NCI-H2171 (cell line): ENCODE measurements at places on chromosomes 1 and 21.

GRCh38 chr1:31154000-31154631, 85.6 kb downstream of the NKAIN1 start:
- DNase-seq, result no peak

GRCh38 chr1:155123801-155124200, 3.9 kb upstream of the EFNA1 start:
- DNase-seq, result no peak

GRCh38 chr1:35558374-35559316, 1.0 kb downstream of the NCDN start:
- no peak for DNase-seq

GRCh38 chr1:41390166-41390565, 28.9 kb downstream of the FOXO6 start:
- DNase-seq, result peak; percentile 89

- DNase-seq, result no peak
These were observed 1.3 kb downstream of the TTLL7 start for GRCh38 chr1:83997631-83998030.

- no peak for DNase-seq
These were observed 16.7 kb downstream of the RGS4 start for GRCh38 chr1:163085904-163086268.

DNA sequence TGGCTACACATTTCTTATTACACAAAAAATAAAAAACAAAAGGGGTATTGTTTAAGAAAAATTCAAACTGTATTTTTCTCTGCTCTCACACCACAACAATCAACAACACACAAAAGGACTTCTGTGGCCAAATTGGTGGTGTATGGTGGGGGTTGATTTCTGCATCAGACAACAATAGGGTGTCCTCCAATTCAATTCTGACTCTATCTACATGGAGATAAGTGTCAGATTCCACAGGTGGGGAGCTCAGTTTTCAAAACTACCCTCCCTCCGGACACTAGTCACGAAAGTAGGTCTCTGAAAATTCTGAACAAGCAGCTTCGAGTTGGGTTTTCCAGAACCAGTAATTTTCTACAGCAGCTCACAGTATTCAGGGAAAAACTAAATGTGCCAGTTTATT, 744.9 kb upstream of the NCAM2 start:
- DNase-seq, result no peak

DNA sequence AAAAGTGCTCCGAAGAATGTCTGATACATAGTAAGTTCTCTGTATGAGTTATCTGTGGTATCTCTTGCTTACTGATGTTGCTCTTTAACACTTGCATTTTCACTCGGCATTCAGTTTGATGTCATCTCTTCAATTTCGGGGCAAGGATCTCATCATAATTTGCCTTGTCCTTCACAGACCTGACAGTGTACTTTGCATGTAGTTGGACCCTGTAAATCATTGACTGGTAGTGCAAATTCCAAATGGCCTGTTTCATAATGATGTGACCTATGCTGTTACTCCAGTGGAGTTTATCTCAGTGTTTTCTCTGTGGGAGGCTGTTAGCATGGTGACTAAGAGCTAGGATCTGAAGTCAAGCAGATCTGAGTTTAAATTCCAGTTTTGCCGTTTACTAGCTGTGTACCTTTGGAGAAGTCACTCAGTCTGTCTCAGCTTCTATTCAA, 34.2 kb upstream of the ABCD3 start:
- DNase-seq, result no peak

DNA sequence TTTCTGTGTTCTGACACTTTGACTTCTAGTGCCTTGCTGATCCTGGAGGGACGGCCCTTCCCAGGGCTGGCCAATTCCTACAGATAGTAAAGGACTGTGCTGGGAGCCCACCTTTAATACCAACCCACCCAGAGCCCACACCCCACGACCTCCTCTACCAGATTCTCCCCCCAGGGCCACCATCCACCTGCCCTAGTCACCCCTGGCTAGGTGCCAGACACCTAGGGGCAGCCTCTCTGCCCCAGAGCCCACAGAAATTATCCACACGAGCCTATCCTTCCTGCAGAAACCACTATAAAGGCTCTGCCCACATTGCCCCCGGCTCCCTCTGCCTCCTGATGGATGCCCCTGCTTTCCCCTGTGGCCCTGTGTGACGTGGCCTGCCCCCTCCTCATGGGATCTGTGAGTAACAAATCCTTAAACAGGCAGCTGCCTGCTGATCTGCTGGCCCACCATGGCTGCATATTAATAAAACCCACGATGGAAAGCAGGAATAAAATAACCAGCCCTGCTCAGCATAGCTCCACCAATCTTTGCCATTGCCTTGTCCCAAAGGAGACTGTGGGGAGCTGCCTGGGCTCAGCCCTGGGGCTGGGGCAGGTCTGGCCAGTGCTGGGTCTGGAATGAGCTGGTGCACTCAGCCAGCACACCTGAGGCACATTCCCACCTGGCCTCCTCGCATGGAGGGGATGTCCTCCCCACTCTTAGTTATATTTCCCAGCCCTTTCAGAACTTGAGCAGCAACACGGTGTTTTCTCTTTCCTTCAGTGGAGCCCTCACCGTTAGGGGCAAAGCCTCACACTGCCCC, 488.5 kb downstream of the NPHP4 start:
- DNase-seq, result no peak

DNA sequence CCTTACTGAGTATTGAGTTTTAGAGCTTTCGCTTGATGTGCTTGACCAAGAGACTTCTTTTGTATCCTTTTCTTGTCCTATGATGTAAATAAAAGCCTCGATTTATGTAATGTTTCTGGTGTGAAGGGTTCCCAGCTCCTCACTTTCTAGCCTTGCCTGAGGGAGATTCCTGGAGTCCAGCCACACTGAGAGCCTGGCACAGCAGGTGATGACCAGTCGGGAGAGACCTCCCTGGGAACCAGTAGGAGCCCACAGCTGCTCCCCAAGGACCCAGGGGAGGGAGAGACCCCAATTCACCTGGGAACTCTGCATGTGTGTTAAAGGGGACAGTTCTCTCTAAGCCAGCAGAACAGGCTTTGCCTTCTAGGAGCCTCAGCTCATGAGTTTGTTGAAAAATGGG, 8.9 kb downstream of the C1orf115 start:
- no peak for DNase-seq

- no peak for DNase-seq
These were observed 459.3 kb upstream of the ADAMTS5 start for GRCh38 chr21:27426196-27426595.

GRCh38 chr1:204420039-204421004, 8.7 kb upstream of the PPP1R15B start:
- peak; percentile 67 for DNase-seq

GRCh38 chr1:114152508-114153260, 985 bp downstream of the SYT6 start:
- DNase-seq, result peak; percentile 46

- DNase-seq, result no peak
These were observed 17.1 kb upstream of the CCDC190 start for GRCh38 chr1:162878000-162878596.

- DNase-seq, result no peak
These were observed 11.0 kb upstream of the ZNF691 start for GRCh38 chr1:42835422-42835821.

DNA sequence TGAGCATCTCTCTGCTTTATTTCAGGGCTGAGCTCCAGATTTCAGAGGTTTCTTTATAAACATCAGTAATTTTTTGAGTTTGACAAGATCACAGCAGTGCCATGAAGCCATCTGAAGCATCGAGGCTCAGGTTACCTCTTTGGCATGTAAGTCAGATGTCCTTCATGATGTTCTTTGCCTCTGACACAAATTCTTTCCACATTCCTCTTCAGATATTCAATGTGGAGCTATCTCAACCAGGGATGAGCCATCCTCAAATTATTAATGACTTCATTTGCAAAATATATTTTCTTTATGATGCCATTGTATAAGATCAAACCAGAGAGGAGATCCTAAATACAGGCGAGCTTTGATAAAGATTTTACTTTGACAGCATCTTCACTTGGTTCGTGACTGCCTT, 256.7 kb downstream of the COL11A1 start:
- DNase-seq, result no peak

- no peak for DNase-seq
These were observed 544.2 kb downstream of the RWDD3 start for GRCh38 chr1:95778217-95778616.

- DNase-seq, result no peak
These were observed 17.0 kb downstream of the MRAP start for GRCh38 chr21:32315511-32316281.

GRCh38 chr1:39491146-39491921, at the start of gene BMP8A:
TSS of gene BMP8A (plus strand) at chr1:39491636. CDS start at chr1:39491992, 356 bp downstream.
- peak; percentile 82 for DNase-seq

- DNase-seq, result no peak
These were observed 188.5 kb downstream of the SLC45A1 start for GRCh38 chr1:8506456-8506855.

GRCh38 chr1:185681034-185681633, 53.1 kb upstream of the HMCN1 start:
- DNase-seq, result peak; percentile 14

- DNase-seq, result no peak
These were observed 168.2 kb downstream of the RASAL2 start for GRCh38 chr1:178262120-178262500.

- peak; percentile 30 for DNase-seq
These were observed 28.3 kb downstream of the SCP2 start for GRCh38 chr1:52955129-52955970.

DNA sequence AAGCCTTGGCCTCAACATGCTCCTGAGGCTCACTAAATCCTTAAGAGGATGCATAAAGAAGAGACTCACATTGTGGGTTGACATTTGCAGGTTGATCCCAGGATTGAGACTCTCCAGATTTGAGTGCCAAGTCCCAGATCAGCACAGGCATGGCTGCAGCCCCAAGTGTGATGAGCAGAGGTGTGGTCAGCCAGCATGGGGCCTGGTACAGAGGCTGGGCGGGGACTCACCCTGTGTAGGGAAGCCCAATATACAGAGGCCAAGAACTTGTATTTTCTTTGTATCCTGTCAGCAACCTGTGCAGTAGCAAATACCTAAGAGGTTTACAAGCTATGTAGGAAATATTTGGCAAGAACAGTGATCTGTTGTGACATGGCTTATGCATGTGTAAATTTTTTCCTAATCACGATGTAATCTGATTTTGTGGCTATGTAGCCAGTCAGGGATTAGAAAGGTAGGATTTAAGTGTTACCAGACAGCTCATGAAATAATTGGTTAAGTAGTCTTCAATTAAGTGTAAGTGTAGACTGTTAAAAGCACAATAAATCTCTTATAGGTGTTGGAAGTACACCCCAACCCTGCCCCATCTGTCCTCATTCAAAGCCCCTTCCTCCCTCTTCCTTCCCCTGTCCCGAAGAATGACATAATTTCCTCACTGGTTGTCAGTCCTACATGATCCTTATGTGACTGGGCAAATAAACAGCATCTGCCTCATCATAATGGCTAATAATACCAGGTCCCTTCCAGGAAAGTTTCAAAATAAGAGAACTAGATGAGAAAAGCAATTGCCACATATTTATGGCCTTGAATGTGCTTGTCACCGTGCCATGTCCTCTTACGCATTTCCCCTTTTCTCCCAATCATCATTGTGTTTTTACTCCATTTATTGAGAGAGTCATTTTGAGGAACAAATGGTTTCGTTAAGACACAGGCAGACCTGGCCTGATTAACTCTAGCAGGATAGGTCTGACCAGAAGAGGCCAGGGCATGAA, 120.9 kb downstream of the HLX start:
- no peak for DNase-seq

GRCh38 chr1:21894034-21894881, 42.9 kb downstream of the HSPG2 start:
- DNase-seq, result no peak

DNA sequence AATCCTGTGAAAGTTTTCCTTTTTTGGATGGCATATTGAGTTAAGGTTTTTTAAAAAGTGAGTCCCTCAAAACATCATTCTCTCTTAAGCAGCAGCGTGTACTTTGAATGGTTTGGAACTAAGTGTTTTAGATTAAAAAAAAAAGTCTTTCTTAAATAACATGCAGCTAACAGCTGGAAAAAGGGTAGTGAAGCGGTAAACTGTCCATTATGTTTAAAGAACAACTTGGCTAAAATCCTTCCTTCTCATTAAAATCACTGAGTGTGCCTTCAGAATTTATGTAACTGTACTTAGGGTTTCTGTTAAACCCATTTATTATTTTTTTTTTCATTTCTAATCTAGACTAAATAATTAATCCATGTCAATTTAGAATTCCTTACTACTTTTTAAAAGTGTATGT, 254.2 kb upstream of the ADAMTS5 start:
- DNase-seq, result no peak

- no peak for DNase-seq
These were observed 1.8 kb downstream of the ATP2B4 start for GRCh38 chr1:203628201-203629015.

DNA sequence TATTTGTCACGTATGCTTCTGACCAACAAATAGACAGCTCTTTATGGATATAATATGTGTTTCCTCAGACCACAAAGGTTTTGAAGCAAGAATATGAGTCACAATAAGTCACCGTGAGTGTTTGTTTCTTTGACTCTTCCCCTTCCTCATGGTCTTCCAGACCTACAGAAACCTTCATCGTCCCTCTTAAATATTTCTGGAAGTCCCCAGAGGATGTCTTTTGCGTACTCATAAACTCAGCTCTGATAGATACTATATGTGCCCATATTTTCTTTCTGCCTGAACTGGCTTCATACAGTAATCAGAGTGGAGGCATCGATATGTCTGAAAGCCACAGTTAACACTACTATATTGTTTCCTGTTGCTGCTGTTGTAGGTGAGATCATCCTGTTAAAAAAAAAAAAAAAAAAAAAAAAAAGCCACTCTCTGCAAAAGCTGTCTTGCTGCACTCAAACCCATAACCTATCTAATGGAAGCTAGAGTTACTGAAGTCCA, 38.4 kb downstream of the ADAMTS1 start:
- DNase-seq, result no peak

GRCh38 chr1:224544346-224545110, 71.6 kb upstream of the CNIH3 start:
- no peak for DNase-seq

DNA sequence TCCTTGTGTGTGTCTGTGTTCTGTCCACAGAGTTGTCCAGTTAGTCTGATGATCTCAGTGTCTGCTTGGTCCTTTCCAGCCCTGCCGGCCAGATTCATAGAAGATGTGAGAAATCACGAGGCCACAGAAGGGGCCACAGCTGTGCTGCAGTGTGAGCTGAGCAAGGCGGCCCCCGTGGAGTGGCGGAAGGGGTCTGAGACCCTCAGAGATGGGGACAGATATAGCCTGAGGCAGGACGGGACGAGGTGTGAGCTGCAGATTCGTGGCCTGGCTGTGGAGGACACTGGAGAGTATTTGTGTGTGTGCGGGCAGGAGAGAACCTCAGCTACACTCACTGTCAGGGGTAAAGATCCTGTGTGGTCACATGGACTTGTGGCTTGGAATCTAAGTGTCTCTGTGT, 95.8 kb downstream of the OBSCN start:
- DNase-seq, result no peak
